ENCODE measurements at places on chromosomes 5 and 9.

DNA sequence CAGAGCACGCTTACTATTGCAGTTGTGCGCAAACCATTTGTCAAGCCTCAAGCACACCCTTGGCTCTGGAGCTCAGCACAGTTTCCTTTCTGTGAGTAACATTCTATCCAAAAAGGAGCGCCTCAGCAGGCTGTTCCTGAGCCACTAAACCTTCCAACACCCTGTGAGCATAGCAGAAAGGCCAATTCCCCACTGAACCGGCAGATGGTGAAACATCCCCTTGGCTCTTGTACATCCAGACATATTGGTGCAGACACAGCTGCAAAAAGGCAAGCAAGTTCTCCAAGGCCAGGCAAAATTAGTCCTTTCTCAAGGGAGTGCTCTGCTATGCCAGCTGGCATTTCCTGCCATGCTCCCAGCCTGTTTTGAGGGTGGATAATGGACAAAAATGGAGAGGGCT lies 44.1 kb upstream of the CEMIP2 start:
- DNase-seq = no peak

DNA sequence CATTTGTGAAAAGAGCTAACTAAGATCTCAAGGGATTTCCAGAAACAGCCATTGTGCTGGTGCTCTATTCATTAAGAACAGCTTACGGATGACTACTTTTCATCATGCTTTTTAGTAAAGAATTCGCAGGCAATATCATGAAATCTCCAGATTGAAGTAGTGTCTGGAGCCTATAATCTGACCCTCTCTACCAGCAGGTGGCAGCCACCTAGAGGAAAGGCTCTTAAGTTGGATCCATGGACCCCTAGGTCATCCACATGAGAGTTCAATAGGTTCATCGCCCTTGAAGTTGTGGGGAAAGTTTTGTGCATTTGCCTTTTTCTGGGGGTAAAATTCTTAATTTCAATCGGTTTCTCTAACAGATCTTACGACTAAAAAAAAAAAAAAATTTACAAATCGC lies 82.3 kb downstream of the SLC1A3 start:
- DNase-seq = peak; percentile 13

DNA sequence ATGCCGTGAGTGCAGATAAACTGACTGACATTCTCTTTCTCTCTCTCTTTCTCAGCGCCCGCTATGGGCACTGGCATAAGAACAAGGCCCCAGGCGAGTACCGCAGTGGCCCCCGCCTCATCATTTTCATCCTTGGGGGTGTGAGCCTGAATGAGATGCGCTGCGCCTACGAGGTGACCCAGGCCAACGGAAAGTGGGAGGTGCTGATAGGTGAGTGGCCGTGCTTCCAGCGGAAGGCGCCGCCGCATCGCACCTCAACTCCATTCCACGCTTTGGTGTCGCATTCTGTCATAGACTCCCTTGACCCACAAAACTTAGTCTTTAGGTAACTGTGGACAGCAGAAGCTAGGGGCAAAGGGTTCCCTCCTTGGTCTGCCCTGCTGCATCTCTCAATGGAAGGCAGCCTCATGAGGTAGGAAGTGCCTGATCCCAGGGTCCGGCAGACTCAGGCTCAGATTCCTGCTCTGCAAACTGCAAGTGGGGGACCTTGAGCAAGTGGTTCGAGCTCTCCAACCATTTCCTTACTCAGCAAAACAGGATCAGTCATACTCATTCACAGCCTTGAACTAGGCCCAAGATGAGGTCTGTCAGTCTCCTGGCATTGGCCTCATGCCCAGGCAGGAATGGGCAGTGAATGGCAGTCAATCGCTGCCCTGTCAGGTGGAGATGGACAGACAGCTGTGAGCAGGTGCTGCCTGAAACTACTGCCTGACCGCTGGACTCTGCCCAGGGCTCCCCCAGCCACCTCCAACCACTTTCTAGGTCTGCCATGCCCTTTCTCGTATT lies 24.2 kb upstream of the CFAP157 start:
- no peak for DNase-seq

DNA sequence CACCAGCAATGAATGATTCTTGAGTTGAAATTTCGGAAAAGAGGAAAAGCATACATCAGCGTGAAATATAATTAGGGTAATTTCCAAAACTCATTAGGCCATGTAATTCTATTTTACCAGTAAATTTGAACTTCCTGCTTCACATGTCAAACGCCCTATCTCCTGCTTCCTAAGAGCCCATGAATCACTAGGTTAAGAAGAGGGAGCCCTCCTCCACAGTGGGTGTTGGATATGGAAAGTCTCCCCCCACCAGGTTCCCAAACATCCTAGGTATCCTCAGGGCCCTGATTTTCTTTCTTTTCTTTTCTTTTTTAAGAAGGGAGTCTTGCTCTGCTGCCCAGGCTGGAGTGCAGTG lies 115.2 kb downstream of the SUSD1 start:
- no peak for DNase-seq

DNA sequence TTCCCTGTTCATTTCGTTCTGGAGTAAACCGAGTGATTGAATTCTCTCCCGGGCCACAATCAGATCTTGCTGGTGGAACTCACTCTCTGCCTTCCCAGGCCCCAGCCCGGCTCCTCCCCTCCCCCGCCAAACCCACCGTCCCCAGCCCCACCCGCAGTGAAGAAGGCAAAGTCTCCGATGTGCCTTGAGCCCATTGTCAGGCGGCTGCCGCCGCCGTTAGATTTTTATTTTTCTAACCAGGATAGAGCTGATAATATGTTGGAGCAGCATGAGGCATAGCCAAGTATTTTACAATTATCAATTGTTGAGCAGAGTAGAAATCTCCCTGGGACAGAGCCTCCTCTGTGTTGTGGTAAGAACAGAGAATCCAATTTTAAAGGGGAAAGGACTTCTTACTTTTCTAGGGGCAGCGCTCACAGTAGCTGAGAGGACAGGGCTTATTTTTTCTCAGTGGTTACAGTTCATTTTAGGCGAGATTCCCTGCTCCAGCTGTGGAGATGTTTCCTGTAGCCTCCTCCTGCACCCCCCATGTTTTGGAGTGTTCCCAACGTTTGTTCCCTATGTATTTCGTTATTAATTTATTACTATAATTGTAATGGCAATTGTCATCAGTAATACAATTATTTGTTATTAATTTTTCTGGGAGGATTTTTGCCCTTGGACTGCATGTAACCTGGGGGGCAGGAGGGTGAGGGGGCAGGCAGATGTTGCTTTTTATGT lies 1.3 kb downstream of the PSAT1 start:
- DNase-seq = peak; percentile 14

DNA sequence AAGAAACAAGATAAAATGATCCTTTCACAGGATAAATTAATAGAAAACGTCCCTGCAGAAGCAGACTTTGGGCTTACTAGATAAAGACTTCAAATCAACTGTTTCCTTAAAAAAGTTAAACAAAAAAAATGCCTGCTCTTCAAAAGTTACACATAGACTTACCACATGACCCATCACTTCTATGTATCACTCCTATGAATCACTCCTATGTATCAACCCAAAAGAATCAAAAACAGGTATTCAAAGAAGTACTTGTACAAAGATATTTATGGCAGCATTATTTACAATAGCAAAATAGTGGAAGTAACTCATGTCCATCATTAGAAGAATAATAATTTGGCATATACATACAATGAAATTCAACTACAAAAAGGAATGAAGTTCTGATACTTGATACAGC lies 56.3 kb upstream of the PRDM9 start:
- no peak for DNase-seq

- DNase-seq = no peak
Measured at GRCh38 chr5:140345919-140346347, 470 bp downstream of the HBEGF start.

DNA sequence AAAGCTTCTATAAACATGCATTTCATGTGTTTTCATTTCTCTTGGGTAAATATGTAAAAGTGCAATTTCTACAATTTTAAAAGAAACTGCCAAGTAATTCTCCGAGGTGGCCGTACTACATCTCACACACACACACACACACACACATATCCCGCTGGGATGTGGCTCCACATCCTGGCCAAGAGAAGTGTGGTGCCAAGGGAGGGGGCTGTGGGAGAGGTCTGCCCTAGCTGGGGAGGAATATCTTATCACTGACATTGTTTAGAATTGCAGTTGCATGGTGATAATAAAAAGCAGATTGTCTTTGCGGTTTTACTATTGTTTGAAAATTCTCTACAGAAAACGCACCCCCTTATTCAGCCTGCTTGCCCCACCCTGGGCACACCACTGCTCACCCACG lies 558.4 kb downstream of the BNC2 start:
- DNase-seq = no peak

DNA sequence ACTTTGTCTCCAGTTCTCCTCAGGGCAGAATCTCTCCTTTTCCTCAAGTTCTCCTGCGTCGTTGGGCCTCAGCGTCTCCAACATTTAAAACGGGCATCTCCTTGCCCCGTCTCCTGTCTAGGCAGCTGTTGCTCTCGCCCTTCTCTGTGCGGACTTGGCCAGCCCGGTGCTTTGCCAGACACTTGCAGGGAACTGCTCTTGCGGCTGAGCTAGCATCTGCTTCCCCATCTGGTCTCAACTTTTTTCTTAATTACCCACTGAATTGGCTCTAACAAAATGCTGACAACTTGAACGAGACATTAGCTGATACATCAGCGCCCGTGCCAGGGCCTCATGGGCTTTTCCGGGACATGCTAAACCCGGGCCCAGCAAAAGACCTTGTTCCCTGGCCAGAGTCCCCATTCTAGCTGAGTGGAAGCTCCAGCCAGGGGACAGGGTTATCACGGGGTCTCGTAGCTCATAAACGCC lies 25.1 kb downstream of the ZNF618 start:
- DNase-seq = no peak

DNA sequence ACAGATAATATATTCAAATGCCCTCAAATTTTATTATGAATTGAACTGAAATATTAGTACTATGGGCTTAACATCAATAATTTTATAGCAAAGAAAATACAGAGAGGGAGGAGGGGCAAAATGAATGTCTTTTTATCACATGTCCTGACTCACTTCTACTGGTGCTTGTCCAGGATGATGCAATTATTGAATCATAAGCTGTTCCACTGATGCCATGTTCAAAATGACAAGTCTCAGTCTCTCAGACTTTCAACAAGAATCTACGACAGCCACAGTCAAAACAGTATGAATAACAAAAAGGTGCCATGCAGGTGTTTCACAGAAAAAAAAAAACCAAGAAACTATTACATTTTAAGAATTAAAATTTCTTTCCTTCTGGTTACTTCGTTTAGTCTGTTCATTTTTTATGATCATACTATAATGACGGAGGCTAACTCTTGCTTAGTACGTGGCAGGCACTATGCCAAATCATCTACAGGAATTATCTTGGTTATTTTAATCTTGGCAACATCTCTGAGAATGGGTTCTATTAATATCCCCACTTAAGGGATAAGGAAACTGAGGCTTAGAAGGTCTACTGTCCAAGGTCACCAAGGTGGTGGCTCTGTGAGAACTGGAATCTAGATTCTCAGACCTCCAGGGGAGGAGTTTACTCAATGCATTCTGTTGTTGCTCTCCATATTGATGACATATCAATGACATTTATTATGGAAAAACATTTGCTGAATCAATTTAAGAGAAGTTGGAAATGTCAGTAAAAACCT lies 61.5 kb downstream of the NR3C1 start:
- DNase-seq = peak; percentile 42

DNA sequence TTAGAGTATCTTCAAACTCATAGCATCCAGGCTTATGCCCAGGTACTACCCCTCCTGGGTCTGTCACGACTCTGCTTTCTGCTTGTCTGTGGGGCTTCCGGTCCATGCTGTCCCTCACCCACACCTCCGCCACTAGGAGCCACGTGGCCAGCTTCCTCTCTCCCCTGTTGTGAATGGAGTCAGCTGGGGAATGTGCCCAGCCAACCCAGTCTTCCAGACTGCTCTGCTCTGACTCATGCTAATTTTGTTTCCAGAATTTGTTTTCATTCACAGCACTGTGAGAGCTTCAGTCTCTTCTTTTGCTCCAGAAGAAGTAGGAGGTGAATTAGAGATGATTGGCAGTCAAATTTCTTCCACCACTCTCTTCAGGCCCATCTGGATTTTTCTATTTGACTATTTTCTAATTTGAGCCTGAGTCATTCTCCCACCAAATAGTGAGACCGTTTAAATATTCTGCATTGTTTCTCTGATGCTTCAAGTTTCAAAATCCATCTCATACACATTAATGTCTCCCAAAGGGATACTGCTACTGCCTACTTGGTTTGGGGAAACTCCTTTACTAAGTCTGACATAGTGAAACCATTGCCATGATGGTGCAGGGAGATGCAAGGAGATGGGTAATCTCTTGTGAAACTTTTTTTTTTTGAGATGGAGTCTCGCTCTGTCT lies 424.1 kb upstream of the KIF2A start:
- DNase-seq = no peak

DNA sequence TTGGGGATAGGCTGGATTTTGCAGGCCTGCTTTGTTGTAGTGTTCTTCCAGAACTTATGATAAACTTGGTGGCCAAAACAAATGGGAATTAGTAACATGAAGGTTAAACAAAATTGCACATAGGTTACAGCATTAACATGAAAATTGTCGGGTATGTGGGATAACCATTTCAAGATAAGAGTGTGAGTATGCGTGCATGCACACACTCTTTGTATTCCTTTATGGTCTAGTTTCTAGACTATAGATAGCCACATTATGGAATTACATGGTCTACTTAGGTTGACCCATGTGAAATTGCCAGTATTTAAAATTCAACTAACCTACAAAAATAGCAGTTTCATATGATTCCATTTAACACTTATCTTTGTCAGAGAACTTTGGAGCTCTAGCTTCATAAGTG lies 1.4 kb downstream of the HMGCR start:
- no peak for DNase-seq

DNA sequence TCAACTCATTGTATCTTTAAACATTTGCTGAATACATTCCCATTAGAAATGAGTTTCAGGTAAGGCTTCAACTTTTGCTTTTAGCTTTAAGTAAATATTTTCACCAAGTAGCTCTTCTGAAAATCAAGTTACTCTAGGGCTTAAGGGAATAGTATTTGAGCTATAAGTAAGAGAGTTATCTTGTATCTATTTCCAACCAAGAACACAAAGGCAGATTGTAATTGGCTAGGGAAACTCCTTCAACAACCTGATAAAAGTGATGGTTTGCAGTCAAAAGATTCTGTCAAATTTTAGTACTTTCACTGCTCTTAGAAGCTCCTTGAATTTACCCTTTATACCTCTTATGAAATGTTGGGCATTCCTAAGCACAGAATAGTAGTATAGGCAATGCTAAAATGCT lies 13.0 kb downstream of the ELL2 start:
- DNase-seq = no peak

- no peak for DNase-seq
Measured at GRCh38 chr5:179378441-179379271, 33.4 kb upstream of the ADAMTS2 start.

DNA sequence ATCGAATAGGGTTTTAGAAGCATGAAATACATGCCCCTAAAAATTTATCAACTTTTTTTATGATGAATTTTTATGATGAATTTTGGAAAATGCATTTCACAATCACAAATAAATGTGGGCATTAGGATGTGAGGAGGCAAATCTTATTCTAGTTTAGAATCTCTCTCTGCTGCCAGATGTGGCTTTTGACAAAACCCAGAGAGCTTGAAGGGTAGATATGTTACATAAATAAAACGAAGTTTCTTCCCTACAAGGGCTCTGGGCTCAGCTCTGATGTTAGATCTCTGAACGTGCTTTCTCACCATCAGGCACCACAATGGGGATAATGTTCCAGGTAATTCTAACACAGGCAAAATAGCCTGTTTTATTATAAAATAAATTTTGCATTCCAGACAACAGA lies 102.3 kb upstream of the ADAMTSL1 start:
- DNase-seq = no peak
